ENCODE measurements at places on chromosomes 6 and 20.

GRCh38 chr6:119110601-119111548 is 32.4 kb upstream of the FAM184A start:
- peak; percentile 29 for DNase-seq

DNA sequence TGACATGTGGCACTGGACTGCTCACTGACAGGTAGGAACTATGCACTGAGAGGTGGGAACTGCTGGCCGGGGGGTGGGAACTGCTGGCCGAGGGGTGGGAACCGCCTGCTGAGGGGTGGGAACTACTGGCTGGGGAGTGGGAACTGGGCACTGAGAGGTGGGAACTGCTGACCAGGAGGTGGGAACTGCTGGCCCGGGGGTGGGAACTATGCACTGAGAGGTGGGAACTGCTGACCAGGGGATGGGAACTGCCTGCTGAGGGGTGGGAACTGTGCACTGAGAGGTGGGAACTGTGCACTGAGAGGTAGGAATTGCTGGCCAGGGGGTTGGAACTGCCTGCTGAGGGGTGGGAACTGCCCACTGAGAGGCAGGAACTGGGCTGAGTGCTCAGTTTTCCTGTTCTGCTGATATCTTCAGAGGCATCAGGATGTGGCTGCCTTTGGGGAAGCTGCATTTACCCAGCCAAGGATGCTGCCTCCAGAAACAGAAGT is 90.2 kb downstream of the THBS2 start:
- no peak for DNase-seq

GRCh38 chr6:29653452-29654038 is 3.3 kb upstream of the MOG start:
- no peak for DNase-seq

DNA sequence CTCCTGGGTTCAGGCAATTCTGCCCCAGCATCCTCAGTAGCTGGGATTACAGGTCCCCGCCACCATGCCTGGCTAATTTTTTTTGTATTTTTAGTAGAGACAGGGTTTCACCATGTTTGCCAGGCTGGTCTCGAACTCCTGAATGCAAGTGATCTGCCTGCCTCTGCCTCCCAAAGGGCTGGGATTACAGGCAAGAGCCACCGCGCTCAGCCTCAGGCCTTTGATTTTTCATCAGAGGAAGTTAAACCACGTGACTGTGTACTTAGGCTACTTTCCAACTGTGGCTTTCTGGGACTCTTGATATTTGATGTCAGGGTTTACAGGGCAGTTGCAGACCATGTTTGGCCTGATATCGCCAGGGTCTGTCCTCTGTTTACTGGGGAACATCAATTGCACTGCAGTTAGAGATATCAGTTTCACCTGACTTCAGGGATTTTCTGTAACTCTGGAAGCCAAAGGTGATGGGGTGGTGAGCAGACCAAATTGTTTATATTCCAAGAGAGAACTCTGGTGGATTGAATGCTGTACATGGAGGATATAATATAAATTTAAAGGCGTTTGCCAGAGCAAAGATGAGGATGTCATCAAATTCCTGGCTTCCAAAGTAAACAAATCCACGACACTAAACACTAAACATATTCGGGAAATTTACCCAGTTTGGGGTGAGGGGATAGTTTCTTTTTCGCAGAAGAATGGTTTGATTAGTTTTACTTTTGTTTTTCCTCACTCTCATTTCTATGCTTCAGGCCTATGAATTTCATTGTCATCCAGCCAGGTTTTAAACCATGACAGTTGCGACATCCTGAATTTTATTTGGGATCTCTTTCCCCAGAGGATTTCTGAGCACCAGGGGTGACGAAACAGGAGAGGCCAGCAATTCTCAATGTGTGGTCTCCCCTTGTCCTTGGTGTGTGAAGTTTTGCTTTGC is 4.2 kb downstream of the PSMF1 start:
- no peak for DNase-seq

DNA sequence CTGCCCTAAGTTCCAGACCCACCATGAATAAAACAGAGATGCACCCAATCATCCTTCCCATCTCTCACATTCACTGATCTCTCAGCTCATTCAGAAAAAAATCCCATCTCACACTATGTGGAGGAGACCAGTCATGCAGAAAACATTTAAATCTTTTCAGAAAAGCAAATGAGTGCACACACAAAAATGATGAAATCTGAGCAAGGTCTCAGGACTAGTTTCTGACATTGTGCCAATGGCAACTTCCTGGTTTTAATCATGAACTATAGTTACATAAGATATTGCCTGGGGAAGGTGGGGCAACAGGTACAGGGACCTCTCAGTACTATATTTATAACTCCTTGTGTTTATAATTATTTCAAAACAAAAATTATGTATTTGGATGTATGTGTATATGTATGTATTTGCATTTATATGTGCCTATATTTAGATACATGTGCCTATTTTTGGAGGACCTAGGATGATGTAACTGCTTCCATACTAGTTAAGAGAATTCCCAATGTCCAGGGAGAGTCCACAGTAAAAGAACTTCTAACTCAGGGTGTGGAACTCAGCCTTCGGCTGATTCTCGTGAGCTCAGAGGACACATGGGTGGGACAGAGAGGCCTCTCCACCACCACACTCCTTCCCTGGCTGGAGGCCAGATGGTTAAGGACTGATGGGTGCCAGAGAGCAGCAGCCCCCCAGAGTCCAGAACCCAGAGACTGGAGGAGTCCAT is 71.7 kb upstream of the MAP3K4 start:
- DNase-seq = peak; percentile 84

DNA sequence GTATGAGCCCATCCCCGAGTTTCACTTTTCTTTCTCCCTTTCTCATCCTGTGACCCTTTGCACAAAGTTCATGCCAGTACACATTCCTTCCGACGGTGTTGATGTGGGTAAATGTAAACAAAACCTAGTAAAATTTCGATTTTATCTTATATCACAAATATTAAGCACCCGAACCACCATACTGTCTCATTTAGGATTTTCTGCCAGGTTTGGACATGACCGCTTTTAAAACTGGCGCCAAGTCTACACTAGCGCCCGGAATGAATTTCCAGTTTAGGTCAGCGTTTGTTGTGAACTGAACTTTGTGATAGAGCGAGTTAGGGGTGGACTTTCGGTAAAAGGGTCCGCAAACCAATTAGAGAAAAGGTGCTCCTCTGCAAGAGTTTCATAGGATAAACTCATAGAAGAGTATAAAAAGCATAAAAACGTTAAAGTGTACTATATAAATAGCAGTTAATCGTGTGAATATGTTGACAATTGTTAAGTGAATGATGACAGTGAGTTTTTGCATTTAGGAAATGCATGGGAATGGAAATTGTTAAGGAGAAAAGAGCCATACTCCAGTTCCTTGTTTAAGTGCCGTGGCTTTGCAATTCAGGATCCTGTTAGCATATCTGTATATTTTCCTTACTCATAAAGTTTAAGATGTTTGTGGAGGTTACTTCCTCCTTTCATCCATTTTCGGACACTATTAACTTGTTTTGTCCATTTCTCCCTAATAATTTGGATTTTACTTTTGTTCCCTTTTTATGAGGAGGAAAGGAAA is 937 bp downstream of the AKAP7 start:
- no peak for DNase-seq
